ENCODE measurements at places on chromosomes 7 and 10.
A peak's percentile ranks its signal among the peaks of the same experiment; 100 is the strongest.

DNA sequence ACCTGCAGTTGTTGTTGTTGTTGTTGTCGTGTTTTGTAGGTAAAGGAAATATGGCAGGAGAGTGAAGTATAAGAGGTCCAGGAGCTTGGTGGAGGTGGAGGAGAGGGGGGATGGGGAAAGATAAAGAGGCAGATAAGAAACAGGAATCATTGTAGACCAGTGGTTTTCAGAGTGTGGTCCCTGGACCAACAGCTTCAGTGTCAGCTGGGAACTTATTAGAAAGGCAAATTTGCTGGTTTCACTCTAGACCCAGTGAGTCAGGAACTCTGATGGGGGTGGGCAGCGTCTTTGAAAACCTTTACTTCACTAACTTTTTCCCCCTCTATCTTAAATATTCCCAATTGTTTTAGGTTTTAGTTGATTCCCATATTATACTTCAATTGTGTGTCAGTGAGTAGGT is 241.5 kb downstream of the AUTS2 start:
- DNase-seq: no peak

DNA sequence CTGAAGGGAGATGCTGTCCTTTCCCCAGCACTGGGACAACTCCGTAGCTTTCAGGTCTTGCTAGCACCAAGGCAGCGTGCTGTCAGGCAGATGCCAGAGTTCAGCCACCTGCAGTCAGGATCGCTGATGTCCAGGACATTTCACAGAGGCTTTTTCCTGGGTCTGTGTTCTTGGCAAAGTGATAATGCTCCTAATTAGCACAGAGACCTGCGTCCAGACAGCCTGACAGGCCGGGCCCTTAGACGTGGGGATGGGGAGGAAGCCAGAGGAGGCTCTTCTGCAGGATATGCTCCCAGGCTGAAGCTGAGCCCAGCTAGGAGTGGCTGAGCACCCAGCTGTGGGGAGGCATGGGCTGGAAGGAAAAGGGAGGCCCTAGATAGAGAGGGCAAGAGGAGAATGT is 82.5 kb upstream of the TBX20 start:
- no peak for DNase-seq

DNA sequence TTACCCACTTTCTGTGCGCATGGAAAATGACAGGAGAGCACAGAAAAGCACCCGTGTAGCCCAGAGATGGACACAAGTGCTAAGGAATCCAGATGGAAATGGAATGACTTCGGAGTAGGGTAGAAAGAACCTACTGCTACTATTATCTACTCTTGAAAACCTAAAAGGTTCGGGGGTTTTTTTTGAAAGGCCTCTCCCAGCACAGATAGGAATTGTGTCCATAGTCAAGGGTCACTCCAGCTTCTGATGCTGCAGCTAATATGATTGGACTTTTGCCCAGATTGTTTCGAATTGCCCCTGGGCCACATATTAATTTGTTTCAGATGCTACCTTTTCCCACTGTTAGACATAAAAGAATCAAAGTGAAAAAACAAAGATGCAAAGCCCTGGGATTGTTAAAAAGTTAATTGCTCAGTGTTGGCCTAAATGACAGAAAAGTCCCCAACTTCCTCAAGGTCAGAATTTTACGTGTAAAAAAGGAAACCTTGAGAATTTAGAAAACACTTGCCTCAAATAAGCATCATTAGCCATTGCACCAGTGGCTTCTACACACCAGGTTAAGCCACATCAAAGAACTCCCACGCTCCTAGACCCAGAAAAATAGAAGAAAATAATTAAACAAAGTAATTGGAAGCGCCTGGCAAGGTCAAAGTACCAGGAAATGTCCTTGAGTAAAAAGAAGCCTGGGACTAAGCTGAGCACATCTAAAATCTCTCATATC is 40.8 kb upstream of the INSIG1 start:
- DNase-seq: no peak

DNA sequence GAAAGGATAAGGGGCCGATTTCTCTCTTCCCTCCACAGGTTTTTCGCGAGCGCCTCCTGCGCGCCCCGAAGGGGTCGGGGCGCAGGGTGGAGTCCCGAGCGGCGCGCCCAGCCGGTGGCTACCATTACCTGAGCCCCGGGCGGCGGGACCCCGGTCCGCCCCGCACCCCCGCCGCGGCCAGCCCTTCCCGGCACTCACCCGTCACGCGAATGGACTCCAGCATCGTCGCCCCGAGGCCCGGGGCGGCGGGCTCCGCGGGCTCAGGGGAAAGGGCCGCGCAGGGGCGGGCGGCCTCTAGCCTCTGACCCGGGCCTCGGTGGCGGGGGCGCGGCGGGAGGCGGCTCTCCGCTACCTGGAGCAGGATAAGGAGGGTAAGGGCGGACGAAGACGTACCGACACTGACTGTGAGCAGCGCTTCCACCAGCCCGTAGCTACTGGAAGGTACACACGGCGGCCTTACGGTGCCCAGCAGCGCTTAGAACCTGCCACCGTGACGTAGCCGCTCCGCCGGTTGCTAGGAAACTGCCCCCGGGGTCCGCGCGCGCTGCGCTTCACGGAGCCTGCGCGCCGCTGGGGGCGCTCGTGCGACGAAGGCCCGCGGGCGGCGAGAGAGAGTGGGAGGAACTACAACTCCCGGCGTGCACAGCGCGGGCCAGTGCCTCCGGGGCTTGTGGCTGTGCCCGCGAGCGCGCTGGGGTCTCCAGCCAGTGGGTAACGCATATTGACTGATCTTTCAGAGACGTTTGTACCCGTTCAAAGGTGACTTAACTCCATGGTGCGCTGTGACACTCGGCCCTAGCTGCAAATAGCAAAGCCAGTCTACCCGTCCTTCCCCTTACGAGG is 22.7 kb upstream of the ANLN start:
- peak; percentile 98 for DNase-seq

GRCh38 chr7:80213814-80214213 is 79.2 kb downstream of the GNAI1 start:
- no peak for DNase-seq
